ENCODE measurements at places on chromosomes 2 and 18.

DNA sequence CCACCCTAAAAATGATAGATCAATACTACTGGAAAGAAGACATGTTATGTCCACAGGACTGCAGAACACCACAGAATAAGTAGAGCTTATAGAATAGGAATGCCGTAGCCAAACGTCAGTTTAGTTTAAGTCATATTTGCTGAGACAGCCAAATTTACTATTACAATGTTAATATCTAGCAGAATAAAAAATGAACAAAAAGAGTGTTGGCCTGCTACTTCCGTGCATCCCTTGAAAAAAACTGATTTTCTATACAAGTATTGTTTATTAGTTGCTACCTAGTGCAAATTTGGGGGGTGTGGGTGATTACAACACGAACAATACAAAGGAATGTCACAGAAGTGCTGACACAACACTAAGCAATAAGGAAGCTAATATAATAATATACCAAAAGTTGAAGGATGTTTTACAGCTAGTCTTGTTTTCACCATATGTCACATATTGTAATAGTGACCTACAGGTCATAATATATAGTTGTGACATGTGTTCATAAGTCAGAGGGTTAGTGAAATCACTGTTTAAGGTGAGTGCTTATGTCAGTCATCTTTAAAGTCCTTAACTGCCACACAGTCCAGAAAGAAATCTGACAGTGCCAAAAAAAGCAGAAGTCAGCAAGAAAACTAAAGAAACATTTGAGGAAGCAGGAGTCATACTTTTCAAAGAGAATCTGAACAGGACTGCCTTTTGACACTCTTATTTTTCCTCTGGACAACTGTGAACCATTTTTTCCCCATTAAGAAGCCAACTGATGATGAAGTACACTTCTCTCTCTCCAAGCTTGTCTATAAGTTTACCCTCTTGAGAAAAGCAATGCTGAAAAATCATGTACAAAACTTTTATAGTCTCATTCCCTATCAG lies 376.4 kb downstream of the ZEB2 start:
- no peak for DNase-seq

- DNase-seq, result no peak
Measured at GRCh38 chr2:241254904-241255351, 60.5 kb downstream of the HDLBP start.

DNA sequence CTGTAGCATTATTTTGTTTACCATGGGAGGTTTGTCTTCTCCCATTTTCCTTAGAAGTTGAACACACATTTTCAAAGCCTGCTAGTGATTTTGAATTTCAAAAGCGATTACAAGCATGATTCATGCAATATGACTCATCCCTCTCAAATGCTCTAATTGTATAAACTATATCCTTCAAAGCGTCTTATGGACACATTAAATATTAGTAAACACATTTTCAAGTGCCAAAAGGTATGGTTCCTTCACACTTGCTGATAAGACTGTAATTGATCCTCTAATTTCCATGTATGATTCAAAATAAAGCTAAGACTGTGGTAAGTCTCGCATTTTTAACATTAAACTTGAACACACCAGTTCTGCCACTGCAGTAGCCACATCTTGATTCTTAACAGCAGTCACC lies 512.9 kb downstream of the LRRTM4 start:
- DNase-seq, result no peak

- no peak for DNase-seq
Measured at GRCh38 chr2:102120261-102120660, 22.3 kb upstream of the IL1R1 start.

- no peak for DNase-seq
Measured at GRCh38 chr18:78527984-78528383, 451.6 kb upstream of the SALL3 start.

DNA sequence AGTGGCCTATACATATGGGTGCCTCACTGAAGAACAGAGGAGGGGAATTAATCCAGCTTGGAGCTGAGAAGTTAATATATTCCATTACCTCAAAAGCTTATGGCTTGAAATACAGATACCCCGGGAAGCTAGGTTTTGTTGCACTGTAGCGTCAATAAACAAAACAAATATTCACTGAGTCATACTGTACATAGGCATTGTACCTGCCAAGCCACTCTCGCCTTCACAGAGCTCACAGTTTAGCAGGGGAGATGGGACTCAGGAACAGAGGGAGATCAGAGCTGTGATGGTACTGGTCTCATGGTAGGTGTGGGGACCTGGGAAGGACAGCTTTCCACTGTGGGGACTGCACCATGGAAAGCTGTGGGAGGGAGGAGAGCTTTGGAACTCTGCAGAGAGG lies 111.2 kb upstream of the ST6GAL2 start:
- no peak for DNase-seq

DNA sequence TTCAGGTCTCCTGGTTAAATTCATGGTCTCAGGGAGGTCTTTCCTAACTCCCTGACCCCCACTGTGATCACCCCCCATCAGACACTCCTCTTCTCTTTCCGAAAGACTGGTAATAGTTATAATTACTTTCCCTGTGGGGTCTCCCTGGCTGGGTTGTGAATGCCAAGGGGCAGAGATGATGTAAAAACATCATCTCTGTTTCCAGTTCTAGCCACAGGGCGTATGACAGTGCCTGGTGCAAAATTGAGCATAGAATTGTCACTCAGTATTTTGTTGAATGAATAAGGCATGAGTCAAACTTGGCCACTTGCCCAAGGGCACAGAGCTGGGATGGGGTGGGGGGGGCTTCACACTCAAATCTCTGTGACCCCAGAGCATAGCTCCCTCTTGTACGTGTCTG lies 65.2 kb downstream of the LTBP1 start:
- DNase-seq, result no peak

- DNase-seq, result no peak
Measured at GRCh38 chr2:80153151-80153550, 151.4 kb downstream of the LRRTM1 start.

DNA sequence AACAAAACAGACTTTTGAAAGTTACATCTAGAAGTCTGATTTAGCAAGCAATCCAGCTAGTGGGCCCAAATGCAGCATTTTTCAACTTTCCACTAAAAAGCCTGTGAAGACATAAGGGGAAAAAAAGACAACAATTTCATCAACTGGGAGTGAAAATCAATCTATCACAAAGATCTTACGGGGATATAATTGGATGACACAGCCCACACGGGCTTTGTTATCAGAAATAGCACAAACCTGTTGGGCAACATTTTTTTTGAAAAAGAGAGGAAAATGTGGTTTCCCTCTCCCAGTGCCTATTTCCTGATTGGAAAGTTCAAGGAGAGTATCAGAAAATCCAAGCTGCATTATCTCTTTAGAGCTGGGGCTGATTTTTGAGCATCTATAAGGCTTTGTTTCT lies 132.7 kb downstream of the EVA1A start:
- no peak for DNase-seq

GRCh38 chr2:108926561-108927380 lies 62.2 kb downstream of the EDAR start:
- DNase-seq, result no peak

- DNase-seq, result no peak
Measured at GRCh38 chr2:239464166-239465016, 63.6 kb upstream of the HDAC4 start.

- no peak for DNase-seq
Measured at GRCh38 chr2:63741884-63742579, 99.7 kb upstream of the UGP2 start.

- no peak for DNase-seq
Measured at GRCh38 chr2:175631245-175631623, 370.8 kb downstream of the LNPK start.

DNA sequence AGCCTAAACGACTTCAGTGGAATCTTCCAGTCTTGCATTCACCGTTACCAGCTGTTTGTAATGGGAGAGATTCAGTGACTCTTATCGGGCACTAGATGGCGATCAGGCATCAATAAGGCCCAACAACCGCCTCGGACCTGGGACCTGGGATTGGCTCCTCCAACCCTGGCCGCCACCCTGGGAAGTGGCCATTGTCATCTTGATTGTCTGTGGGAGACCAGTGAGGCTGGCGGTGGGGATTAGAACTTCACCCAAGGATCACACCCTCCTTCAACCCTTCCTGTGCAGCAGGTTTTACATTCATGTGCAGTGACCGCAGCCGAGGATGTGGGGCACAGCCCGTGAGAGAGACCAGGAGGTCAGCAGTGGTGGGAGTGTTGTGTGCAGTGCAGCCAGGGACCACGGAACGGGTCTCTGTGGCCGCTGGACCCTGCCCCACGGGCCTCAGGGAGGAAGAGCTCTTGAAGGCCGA lies 85.3 kb downstream of the SPP2 start:
- peak; percentile 56 for DNase-seq

DNA sequence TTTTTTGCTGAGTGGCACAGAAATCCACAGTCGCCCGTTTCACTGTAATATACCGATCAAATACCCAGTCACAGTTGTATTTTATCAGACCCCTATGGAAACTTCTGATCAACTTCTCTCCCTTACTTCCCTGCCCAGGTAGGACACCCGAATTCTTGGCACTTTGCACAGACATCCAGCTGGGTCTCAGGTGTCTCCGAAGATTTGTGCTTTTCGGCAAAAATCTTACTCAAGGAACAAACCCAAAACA lies 596 bp downstream of the MREG start:
- DNase-seq, result no peak

DNA sequence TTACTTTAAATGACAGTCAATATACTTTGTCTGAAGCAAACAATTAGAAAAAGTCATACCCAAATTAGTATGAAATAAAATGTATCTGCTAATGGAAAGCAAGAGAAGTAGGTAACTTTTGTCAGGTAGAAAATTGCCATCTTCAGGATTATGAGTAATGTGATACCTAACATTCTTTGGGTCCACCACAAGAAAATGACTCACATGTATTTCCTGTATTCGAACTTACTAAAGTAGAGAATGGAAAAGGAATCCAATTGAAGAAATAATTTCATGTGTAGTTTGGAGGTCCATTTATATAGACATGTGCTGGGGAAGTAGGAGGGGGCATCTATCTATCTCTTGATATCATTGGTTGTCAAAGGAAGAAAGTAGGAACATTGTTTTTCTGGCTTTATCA lies 636.2 kb upstream of the CHAC2 start:
- DNase-seq, result no peak

GRCh38 chr18:390741-391478 lies 109.6 kb downstream of the COLEC12 start:
- DNase-seq, result no peak

DNA sequence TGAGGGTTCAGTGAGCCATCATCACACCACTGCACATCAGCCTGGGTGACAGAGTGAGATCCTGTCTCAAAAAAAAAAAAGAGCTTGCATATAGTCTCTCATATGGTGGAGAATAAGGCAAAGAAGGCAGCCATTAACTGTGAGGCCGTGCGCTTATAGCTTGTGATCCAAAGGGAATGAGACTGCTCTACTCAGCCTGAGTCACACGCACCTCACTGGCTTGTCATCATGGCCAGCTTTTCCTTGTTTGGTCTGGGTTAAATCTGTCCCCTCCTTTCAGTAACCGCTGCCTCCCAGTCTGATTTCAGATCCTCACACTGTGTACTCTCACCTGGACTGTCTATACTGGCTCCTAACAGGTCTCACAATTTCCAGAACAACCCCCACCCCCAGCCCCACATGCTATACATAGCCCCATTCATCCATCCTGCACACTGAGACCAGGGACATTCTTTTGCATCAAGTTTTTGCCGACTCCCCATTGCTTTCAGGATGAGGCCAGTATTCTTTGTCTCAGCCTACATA lies 35.3 kb upstream of the ANKRD44 start:
- DNase-seq, result no peak

GRCh38 chr2:44479127-44479887 lies 117.6 kb downstream of the CAMKMT start:
- DNase-seq, result no peak

DNA sequence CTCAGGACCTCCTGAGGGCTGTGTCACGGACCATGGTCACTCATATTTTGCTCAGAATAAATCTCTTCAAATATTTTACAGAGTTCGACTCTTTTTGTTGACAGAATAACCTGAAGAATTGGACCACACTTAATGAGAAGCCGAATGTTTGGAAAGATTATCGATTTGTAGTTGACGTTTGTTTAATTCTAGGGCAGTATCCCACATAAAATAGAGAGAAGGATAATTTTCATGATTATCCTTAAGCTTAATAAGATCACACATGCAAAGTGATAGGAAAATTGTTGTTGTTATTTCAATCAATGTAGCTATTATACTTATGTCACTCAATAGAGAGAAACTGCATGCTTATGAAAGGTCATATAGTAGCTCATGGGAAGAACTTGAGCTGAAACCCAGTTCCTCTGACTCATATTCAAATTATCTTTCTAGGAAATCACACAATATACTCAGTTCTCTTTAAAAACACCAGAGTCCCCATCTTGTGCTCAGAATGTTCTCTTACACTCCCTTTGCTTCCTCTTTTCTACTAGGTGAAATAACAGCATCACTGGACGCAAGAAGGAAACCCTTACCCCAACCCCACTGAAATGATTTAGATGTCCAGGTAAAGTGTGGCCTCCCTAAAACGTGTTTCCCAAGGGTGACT lies 982.1 kb downstream of the TSN start:
- no peak for DNase-seq

- no peak for DNase-seq
Measured at GRCh38 chr2:190723397-190724090, 74.7 kb downstream of the NAB1 start.

DNA sequence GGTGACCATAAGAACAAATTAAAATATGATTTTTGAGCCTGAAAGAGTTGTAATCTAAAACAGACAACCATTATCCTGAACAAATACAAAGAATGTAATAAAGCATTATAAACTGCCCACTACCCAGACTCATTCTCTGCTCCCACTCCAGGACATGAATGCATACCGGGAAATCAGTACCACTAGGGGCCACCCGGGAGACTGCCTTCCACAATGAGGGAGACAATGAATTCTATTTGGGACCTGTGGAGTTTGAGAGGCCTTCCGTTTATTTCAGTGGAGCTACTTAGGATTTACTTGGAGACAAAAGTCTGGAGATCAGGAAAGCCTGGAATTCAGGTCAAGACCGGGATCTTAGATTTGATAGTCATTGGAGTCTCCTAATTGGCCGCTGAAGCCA lies 50.0 kb downstream of the NAB1 start:
- no peak for DNase-seq

DNA sequence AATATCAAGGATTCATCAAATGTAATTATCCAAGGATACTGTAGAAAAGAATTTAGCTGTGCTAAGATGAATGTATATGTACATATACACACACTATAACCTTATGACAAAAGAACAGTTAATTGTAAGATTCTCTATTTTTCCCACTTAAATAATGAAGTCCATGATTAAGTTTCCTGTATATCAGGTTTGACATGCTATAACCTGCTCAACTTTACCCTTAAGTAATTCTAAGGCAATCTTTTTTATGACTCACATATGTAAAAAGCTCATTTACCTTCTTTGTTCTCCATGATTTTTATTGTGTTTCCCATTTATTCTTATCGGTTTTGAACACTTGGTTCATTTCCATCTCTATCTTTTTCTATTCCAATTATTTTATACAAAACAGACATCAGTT lies 1213.1 kb upstream of the SLC39A10 start:
- no peak for DNase-seq

DNA sequence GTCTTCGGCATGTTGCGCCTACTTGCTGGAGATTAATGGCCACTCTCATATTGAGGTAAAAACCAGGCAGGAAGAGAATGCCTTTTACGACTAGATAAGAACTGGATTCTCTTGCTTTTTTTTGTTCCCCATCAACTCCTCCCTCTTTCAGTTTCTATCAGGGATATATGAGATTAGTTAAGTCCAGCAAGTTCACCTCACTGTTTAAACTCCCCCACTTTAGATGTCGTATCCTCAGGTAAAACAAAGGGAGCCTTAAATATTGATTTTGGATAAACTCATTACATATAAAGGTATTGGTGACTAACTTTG lies 98.4 kb downstream of the PLEKHM3 start:
- DNase-seq, result no peak

Data from activated naive CD4-positive, alpha-beta T cell treated with anti-CD3 and anti-CD28 coated beads, Interleukin-2, amount 50 U/mL, for 72 hours (primary cell).